Nephron progenitor cell (in vitro differentiated cells): ENCODE measurements at places on chromosomes 12 and 14.

- no peak for DNase-seq
Measured at GRCh38 chr12:26991826-26992225, 22.4 kb downstream of the TM7SF3 start.

DNA sequence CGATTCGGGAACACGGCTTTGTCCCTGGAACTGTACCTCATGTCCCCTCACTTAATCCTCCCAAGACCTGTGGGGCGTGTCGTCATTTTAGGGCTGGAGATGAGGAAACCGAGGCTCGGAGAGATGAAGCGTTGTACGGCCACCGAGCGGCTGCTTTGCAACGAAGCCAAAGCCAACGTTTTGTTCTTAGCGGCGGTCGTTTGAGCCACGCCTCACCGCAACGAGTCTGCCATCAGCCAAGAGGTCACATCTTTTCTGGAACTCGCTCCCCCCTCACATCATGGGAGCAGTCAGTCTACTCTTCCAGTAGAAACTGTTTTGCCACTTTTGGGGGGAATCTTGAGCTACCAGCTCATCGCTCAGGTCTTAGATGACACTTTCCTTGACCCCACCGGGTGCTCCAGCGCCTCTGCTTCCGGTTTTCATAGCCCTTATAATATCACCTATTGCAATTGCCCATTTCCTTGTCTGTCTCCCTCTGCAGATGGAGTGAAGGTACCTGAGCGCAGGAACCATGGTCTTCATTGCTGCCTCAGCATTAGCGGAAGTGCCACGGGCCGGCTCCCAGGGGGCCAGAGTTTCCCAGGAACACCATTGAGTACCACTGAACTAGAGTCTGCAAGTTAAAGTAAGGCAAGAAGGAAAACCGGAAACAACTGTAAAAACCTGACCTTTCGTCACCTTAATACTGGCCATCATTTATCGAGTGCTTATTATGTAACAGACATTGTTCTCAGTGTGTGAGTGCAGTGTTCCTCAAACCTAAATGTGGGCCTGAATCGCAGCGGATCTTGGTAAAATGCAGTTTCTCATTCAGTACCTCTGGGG is 19.6 kb downstream of the NINJ2 start:
- no peak for DNase-seq

DNA sequence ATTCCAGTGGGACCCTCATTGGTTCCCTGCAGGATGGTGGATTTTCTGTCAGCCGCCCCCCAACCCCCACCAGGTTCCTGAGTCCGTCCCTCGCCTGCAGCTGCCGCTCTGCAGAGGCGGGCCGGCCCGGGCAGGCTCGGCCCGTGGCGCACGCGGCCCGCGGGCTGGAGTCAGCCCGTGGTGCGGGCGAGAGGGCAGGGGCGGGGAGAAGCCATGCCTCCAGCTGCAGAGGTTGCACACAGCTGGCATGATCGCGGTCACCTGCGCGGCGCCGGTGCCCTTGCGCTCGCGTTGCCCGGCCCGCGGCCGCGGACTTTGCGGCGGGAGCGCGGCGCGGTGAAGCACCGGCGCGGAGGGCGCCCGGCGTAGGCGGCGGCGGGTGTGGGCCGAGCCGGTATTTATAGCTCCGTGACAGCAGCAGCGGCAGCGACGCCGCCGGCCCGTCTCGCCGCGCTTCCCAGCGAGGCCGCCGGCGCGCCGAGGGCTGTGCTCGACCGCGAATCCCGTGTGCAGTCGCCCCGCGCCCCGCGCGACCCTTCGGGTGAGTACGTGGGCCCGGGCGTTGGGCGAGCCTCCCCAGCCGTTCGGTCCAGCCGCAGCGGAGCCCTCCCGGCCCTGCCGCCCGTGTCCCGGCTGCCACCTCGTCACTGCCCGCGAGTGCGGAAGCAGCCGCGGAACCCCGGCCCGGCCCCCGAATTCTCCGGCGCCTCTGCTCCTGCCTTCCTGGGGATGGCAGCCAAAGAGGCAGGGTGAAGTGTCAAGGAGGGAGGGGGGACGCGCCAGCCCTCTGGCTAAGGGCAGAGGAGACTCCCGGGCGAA is at the start of gene TMEM117:
Gene TMEM117, plus strand, starts transcription at position 426 of the 819 bp plus-strand sequence.
- DNase-seq, result peak; percentile 74

GRCh38 chr14:94115631-94116030 is 5.1 kb downstream of the IFI27 start:
- DNase-seq, result no peak

GRCh38 chr12:125356111-125356510 is 290.9 kb downstream of the AACS start:
- DNase-seq, result no peak

DNA sequence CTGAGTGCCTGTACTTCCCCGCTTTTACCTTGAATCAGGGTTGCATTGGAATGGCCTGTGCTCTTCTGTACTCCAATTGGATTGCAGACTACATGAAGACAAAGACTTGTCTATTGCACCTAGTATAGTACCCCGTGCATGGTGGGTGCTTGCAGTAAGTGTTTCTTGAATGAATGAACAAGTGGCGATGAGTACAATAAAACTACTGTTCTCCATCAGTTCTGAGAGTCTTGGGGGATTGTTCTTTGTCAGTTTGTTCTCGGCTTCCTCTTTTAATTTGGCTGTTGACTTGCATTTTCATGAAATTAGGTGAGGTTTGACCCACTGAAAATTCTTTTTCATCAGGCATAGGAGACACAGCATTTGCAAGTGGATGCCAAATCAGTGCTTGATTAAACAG is 34.1 kb downstream of the ERH start:
- DNase-seq, result no peak
